ENCODE measurements at places on chromosomes 3 and 15. TPM values are rescaled to one million over a fixed set of nuclear protein-coding genes. Genes with fewer than 3 reads are reported as not detected.

SLC2A2 gene
- total RNA-seq: not detected

- no peaks in the 10 kb centered on the region for H3K27me3 ChIP-seq
- no peaks in the 10 kb centered on the region for H3K4me1 ChIP-seq
- no peak overlapping the region for H3K27ac ChIP-seq
- DNase-seq: no peak
- no peaks in the 10 kb centered on the region for H3K36me3 ChIP-seq
Observed at GRCh38 chr3:95097493-95097892, 1034.6 kb downstream of the NSUN3 start.

DNA sequence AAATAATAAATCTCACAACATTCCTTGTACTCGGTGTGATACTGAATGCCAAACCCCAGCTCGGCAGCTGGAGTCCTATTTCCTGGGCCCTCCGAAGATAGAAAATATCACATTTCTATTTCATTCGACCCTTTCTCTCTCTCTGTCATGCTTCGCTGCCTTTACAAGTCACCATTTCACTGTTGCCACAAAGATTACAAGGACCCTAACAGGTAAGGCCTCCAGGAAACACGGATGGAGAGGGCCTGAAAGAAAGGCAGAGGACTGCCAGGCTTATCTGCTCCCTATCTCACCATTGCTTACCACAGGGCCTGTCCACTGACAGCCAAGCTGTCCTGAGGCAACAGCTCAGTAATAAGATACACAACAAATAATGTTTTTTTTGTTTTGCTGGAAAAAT is 376.5 kb downstream of the MECOM start:
- no peak for DNase-seq
- no peak overlapping the region for H3K4me3 ChIP-seq
- H3K27ac ChIP-seq: peak overlapping the region; percentile 71
- no peaks in the 10 kb centered on the region for H3K27me3 ChIP-seq

- H3K4me3 ChIP-seq: no peak overlapping the region
- no peaks in the 10 kb centered on the region for H3K36me3 ChIP-seq
- peaks cover 32% of the 10 kb centered on the region for H3K4me1 ChIP-seq
- DNase-seq: no peak
- H3K27ac ChIP-seq: no peak overlapping the region
Observed at GRCh38 chr3:171374260-171374659, 85.9 kb downstream of the TNIK start.

GRCh38 chr3:88263417-88264100 is 113.8 kb downstream of the C3orf38 start:
- H3K4me3 ChIP-seq: no peak overlapping the region
- H3K27me3 ChIP-seq: no peaks in the 10 kb centered on the region
- H3K4me1 ChIP-seq: no peaks in the 10 kb centered on the region
- no peak overlapping the region for H3K27ac ChIP-seq
- DNase-seq: no peak

DNA sequence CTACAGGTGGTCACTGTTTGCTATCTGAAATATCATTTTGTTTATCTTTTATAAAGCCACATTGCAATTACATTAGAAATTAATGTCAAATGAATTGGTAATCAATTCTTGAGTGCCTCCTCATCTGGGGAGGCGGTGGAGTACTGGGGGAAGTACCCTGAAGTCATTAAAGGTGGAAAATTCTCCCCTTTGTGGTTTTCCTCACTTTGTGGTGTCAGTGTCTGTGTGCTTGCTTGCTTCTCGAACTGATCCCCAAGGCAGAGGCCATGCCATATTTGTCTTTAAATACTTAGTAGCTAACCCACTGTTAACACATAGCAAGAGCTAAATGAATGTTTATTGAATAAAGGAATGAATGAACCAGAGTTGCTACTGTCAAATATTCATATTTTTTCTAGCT is 40.5 kb upstream of the CCK start:
- H3K27me3 ChIP-seq: no peaks in the 10 kb centered on the region
- H3K27ac ChIP-seq: no peak overlapping the region
- no peaks in the 10 kb centered on the region for H3K36me3 ChIP-seq
- no peak overlapping the region for H3K4me3 ChIP-seq
- no peaks in the 10 kb centered on the region for H3K4me1 ChIP-seq
